Left forelimb (tissue), 1 donor: ENCODE measurements at places on chromosomes 5 and 9.

GRCh38 chr9:2179567-2179966 is 164.4 kb downstream of the SMARCA2 start:
- no peak for DNase-seq

DNA sequence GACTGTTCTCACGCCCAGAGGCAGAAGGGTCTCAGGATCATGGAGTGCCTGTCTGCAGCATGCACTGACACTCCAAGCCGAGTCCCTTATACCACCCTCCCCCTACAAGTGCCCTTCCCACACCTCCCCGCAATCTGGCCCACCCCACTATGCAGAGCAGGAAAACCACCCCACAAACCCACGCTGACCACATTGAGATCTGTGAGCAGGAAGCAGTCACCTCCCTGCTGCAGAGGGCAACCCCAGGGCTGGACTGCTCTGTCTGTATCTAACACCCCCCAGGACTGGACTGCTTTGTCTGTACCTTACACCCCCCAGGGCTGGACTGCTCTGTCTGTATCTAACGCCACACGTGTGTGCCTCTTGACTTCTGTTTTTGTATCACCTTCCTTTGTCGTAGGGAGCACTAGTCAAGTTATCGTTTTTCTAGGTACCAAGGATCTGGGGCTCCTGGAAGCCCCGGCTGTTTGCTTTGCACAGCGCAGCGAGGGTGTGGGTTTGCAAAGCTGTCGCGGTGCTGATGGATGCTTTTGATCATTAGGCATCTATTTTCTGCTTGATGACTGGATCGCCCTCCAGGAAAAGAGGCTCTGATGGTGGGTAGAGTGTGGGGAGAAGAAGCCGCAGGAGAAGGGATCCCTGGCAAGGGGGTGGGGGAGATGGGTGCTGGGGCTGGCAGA is 21.5 kb downstream of the OLFM1 start:
- DNase-seq = no peak

GRCh38 chr5:149302641-149303040 is 31.0 kb downstream of the AFAP1L1 start:
- DNase-seq = no peak

GRCh38 chr5:3131161-3131560 is 379.7 kb upstream of the IRX2 start:
- DNase-seq = no peak

- DNase-seq = no peak
Observed at GRCh38 chr5:54212331-54212730, 98.0 kb downstream of the ARL15 start.

DNA sequence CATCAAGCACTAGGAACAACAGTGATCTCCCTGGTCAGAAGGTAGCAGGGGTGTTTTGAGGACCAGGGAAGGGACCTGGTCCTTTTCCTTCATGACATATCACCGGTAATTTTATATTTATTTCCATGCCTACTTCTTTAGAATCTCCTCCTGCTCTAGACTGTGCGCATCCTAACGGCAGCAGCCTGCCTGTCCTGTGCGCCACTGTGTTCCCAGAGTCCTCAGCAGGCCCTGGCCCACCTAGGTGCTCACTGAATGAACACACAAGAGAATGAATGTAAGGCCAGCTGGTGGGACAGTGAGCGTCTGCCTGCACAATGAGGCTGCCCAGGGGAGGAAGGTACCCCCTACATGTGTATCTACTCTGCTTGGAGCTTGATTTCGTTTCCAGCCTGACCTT is 51.5 kb downstream of the C5orf15 start:
- no peak for DNase-seq

- no peak for DNase-seq
Observed at GRCh38 chr9:87519461-87519860, 21.8 kb downstream of the DAPK1 start.

DNA sequence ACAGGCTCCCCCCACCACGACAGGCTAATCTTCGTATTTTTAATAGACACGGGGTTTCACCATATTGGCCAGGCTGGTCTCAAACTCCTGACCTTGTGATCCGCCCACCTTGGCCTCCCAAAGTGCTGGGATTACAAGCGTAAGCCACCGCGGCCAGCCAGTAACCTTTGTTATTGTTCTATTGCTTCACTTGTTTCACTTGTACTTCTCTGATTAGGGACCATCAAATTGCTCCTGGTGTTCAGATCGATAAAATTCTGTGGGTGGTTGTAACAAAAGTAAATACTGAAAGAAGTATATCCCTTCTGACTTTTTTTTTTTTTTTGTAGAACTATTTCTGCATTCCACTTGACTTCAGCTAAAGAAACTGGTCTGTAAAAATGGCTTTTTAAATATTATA is 445.5 kb upstream of the CDH10 start:
- no peak for DNase-seq
